GM23338 (cell line): ENCODE measurements at places on chromosomes 4 and X.

DNA sequence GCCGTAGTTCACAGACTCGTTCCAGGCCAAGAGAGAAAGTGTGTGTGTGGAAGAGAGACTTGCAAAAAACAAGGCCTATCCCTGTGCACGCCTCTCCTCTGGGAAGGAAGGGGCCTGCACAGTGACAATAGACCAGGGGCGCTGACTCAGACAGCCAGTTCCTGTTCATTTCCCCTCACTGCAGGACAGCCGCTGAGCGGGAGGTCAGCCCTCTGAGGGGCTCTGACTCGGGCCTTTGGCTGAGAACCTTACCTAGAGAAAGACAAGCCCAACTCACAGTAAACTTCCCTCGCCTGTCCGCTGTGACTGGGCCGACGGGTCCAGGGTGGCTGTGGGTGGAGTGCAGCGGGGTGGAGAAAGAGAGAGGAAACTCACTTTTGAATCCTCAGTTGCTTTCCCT lies 52.1 kb downstream of the RTL5 start:
- DNase-seq: no peak

DNA sequence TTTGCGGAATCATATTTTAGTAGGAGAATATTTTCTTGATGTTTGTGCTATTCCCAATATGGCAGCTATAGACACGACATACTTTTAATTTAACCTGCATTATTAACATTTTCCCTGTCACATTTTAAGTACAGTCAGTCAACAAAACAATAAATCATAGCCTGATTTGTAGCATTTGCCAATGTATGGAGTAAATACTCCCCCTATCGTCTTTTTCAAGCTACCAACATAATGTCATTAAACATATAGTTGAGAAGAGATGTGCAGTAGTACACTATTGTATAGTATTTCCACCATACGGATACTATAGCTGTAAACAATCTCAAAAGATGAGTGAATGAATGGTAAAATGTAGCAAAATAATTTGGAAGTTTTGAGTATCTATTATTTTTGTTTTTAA lies 303.7 kb upstream of the MAGEB2 start:
- no peak for DNase-seq

- no peak for DNase-seq
These were observed 70.3 kb downstream of the SH3RF1 start for GRCh38 chr4:169200361-169201030.

GRCh38 chr4:149790172-149790907 lies 25.3 kb downstream of the IQCM start:
- no peak for DNase-seq

- DNase-seq: no peak
These were observed 11.4 kb downstream of the FHIP1A start for GRCh38 chr4:151420250-151420807.

GRCh38 chrX:17590892-17591740 lies 146.2 kb upstream of the SCML1 start:
- DNase-seq: peak; percentile 68
